ENCODE measurements at places on chromosomes 1 and 21.

GRCh38 chr1:151175041-151175741, 590 bp downstream of the TMOD4 start:
- DNase-seq: no peak

DNA sequence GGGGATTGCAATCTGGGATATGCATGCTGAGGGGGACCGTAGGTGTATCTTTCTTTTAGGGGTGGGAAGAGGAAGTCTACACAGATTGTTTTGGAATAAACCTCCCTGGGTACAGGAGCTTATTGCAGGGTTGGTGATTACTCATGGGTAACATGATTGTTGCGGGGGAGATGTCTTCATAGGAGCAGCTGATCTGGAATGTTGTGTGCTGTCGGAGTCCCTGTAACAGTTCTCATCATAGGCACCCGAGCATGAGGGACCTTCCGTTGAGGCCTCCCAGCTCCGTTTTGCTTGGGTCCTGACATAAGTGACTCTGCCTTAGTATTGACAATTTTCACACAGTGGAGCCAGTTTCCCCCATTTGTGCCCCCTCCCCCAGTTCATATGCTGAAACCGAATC, 4.2 kb upstream of the PRXL2B start:
- no peak for DNase-seq

DNA sequence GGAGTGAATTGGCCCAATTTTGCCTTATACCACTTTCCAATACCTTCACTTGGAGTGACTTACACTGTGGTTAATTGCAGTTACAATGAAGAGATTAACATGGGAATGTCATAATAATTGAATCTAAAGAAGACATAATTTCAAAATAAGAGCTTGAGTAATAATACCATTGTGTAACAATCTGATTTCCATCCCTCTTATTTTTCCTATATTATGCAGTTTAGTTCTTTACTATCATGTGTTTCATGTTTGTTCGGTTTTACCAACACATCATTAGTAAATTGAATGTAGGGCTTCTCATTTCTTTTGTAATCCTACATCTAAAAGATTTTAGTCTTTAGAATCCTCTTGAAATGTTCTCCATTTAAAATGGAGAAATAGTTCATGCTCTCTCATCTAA, 19.2 kb upstream of the XPR1 start:
- no peak for DNase-seq

DNA sequence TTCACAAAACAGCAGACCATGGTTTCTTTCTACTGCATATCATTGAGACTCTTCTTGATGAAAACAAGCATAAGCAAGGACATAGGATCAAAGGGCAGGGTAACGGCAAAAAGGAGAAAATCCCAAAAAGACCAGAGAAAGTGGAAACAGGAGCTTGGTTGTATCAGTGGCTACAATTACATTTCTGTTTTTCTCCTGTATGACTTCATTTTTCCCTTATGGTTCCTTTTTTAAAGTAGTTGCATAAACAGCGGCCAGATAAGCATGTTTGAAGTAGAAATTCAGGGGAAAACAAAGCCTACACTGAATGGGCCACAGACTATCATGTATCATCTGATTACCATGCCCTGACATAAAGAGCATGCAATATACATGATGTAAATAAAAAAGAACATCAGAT, 4.6 kb downstream of the EGLN1 start:
- no peak for DNase-seq

GRCh38 chr1:206446688-206447421, 23.4 kb upstream of the IKBKE start:
- no peak for DNase-seq

GRCh38 chr21:46195595-46196195, 11.4 kb upstream of the SPATC1L start:
- DNase-seq: no peak

- no peak for DNase-seq
These were observed 48.0 kb downstream of the LYST start for GRCh38 chr1:235818632-235819136.

GRCh38 chr1:8665833-8666232, 151.6 kb downstream of the RERE start:
- DNase-seq: no peak

DNA sequence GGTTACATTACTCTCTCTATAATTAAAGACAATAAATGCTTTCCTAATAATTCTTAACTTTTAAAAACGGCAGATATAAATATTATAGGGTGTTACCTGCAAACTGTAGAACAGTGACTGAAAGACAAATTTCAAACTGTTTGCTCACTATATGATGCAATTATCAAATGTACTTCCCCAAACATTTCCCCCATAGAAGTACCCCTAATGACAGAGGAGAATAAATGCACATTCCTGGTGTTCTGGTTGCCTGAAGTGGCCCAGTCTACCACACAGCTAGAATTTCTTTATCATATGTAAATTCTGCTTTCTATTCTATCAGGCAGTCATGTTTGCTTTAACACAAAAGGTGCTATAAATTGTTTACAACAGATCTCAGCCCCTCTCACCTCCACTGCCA, 70.4 kb downstream of the VAV3 start:
- no peak for DNase-seq

DNA sequence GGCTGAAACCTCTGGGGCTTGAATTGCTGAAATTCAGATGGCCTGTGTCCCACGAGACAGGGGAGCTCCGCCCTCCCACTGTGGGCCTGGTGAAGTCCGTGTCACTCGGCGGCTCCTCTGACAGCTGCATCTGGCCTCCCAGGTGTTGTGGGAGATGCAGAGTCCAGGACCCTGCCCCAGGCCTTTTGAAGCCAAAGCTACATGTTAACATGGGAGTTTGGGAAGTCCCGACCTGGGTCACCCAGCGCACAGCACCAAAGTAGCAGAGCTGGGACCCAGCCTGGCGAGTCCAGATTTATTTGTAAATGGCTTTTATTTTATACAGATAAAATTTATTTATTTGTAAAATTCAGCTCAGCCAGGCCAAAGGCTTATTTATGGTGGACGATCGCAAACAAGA, 28.9 kb downstream of the SLC37A1 start:
- no peak for DNase-seq

GRCh38 chr1:27007909-27008582, 4.6 kb downstream of the TENT5B start:
- no peak for DNase-seq

DNA sequence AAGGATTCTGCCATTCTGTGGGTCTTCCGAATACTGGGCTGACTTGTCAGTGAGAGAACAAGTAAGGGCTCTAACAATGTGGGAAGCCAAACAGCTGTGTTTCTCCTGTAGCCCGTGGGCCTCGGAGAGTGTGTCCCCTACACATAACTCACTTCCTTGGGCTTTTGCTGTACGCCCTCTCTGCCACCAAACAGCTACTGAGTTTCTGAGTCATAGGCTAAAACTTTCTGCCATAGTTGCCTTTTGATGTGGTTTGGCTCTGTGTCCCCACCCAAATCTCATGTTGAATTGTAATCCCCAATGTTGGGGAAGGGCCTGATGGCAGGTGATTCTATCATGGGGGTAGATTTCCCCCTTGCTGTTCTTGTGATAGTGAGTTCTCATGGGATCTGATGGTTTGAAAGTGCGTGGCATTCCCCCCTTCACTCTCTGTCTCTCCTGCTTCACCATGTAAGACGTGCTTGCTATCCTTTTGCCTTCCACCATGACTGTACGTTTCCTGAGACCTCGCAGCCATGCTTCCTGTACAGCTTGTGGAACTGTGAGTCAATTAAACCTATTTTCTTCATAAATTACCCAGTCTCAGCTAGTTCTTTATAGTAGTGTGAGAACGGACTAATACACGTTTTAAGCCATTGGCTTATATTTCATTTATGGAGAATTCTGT, 194.8 kb upstream of the HMCN1 start:
- no peak for DNase-seq

GRCh38 chr1:54846301-54846700, 40.7 kb downstream of the DHCR24 start:
- DNase-seq: no peak

- no peak for DNase-seq
These were observed 54.2 kb downstream of the IGSF5 start for GRCh38 chr21:39799178-39799577.

DNA sequence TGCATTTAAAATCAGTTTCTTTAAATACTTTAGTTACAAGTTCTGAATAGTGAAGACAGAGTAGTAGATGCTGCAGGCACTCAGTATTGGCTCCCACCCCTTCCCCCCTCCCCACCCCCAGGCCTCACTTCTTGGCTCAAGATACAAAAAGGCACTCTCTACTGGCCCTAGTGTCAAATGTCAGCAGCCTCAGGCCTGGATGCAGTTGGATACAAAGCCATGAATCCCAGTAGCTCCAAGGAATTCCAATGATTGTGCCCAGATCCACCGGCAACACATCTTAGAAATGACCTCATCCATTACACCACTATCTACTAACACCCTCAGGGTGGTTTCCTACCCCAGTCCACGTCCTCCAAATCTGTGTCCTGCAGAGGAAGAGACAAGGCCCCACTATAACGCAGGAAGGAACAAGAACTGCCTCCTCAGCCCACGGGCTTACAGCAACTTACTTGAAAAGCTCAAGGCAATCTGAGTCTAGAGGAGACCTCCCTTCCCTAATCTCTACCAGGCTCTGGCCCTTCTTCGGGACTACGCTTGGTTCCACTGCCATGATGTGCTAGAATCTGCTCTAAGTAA, 17.6 kb downstream of the ACADM start:
- no peak for DNase-seq

DNA sequence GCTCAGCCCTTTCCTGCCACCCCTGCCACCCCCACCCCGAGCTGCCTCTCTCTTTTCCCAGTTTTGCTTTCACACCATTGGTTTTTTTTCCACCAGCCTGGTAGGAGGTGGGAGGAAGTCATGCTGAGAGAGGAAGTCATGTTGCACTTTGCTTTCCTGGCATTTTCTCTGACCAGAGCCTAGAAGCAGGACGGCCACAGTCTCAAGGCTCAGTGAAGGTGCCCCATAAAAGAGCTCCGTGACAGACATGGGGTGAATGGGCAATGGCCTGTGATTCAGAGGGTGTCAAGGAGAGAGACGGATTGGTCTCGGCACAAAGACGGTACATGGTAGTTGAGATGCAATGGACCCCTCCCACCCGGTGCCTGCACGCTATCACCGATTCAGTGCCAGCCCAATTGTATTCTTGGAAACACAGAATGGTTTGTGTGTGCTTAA, 42.1 kb upstream of the DMRTB1 start:
- DNase-seq: no peak

DNA sequence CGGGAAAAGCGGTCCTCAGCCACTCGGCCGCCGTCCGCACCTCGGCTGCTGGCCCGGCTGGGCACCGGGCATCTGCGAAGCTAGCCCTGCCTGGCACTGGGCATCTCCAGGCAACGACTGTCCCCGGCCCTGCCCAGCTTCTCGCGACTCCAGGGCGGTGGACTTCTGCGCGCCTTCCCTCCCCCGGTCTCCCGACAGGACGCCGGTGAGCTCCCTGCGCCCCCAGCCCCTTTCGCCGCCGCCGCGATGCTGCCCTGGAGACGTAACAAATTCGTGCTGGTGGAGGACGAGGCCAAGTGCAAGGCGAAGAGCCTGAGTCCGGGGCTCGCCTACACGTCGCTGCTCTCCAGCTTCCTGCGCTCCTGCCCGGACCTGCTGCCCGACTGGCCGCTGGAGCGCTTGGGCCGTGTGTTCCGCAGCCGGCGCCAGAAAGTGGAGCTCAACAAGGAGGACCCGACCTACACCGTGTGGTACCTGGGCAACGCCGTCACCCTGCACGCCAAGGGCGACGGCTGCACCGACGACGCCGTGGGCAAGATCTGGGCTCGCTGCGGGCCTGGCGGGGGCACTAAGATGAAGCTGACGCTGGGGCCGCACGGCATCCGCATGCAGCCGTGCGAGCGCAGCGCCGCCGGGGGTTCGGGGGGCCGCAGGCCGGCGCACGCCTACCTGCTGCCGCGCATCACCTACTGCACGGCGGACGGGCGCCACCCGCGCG, 514 bp downstream of the FAM43B start:
- no peak for DNase-seq

- DNase-seq: peak; percentile 92
These were observed at the start of gene MAP3K7CL for GRCh38 chr21:29130270-29130969. Gene MAP3K7CL, plus strand, starts transcription at chr21:29130644. Its CDS starts 2,701 bp downstream, at chr21:29133345.

DNA sequence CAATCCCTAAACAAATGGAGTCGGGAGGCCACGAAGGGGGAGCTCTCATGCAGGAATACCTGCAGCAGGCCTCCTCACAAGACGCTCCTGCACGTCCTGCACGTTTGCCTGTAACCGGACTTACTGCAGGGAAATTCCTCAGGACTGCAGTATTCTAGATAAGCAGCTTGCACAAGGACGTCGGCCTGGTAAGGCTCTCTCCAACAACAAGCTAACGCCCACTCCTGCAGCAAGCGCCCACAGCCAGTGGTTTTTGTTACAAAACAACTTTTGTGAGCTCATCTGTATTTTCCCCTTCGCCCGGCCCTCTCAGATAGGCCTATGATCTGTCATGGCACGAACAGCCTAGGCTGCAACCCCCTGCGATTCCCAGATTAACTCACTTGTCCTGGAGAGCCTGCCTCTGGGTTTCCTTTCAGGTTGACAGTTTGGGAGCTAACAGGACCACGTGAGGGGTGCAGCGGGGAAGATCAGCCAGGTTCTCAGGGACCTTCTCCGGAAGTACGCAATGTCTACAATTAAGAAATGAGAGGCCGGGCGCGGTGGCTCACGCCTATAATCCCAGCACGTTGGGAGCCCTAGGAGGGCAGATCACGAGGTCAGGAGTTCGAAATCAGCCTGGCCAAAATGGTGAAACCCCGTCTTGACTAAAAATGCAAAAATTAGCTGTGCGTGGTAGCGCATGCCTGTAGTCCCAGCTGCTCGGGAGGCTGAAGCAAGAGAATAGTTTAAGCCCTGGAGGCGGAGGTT, 921 bp upstream of the MIB2 start:
- DNase-seq: no peak

DNA sequence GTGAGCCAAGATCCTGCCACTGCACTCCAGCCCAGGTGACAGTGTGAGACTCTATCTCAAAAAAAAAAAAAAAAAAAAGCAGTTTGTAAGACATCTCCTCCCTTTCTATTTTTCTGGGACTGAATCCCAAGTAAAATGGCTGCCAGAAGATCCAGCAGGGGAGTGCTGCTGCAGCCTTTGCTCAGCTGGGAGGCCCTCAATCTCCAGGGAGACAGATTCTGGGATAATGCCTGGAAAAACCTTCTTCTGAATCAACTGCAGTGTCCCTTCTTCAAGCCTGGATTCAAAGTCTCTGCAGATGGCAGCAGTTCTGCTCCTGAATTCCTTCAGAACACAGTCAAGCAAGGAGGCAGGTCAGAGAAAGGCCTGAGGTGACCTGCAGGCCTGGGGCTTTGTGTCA, 191.0 kb upstream of the NRIP1 start:
- no peak for DNase-seq

GRCh38 chr1:68141071-68142021, 90.9 kb upstream of the DIRAS3 start:
- no peak for DNase-seq

All from T1000 (cell line).